ENCODE measurements at places on chromosomes 7 and 10. TPM values are rescaled to one million over a fixed set of nuclear protein-coding genes. Genes with fewer than 3 reads are reported as not detected.

Gene NRAP
- polyA plus RNA-seq, result 0.06 TPM

GRCh38 chr7:36568452-36568849 lies 155.8 kb downstream of the AOAH start:
- no peaks in the 10 kb centered on the region for H3K4me1 ChIP-seq
- H3K36me3 ChIP-seq, result no peaks in the 10 kb centered on the region
- no peak overlapping the region for H3K4me3 ChIP-seq
- DNase-seq, result no peak

GRCh38 chr10:79274279-79275104 lies 72.8 kb upstream of the PPIF start:
- peaks cover 34% of the 10 kb centered on the region for H3K36me3 ChIP-seq
- H3K27ac ChIP-seq, result peak overlapping the region; percentile 49
- no peak overlapping the region for H3K4me3 ChIP-seq
- H3K4me1 ChIP-seq, result peaks cover 12% of the 10 kb centered on the region

Gene PSD
- polyA plus RNA-seq, result 62.0 TPM

DNA sequence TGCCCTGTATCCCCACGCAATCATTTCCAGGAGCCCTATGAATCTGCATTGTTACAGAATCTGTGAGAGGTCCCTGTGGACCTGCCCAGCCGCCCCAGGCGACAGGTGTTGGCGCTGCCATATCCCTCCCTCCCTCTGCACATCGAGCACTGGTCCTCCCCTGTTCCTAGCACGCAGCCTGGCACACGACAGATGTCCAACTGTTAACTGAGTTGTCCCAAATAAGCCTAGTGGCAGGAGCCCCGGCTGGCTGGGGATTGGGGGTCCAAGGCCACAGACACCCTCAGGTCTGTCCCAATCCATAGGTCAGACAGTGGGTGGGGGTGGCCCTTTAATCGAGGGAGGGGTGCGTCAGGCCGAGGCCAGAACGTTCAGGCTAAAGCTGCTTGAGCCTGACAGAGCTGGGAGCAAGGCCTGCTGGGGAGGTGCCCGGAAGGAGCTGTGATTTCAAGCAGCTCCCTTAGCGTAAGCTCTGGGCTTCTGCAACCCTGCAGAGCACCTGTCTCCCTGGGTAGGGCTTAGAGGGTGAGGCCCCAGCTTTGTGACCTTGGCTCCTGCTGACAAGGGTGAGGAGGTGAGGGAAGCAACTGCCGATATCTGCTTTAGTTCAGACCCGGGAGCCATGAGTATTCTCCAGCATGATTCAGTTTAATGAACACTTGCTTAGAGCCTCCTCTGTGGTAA lies 40.1 kb downstream of the ADRA2A start:
- no peaks in the 10 kb centered on the region for H3K36me3 ChIP-seq
- no peak overlapping the region for H3K27ac ChIP-seq
- H3K4me3 ChIP-seq, result no peak overlapping the region
- no peaks in the 10 kb centered on the region for H3K4me1 ChIP-seq

GRCh38 chr7:99558306-99559174 lies at the start of gene ZNF655:
TSS of gene ZNF655 (plus strand) at chr7:99558642. CDS start at chr7:99560560, 1,918 bp downstream.
- H3K4me3 ChIP-seq, result peak within 1 kb of the TSS; percentile 99
- no peaks in the 10 kb centered on the region for H3K27me3 ChIP-seq
- H3K27ac ChIP-seq, result peak within 1 kb of the TSS; percentile 94
- peak; percentile 87 for DNase-seq

- no peaks in the 10 kb centered on the region for H3K4me1 ChIP-seq
- H3K27me3 ChIP-seq, result no peaks in the 10 kb centered on the region
- H3K4me3 ChIP-seq, result no peak overlapping the region
- no peak overlapping the region for H3K27ac ChIP-seq
- H3K36me3 ChIP-seq, result no peaks in the 10 kb centered on the region
- no peak for DNase-seq
Observed at GRCh38 chr10:75962395-75963061, 531.1 kb downstream of the LRMDA start.

GRCh38 chr7:17405786-17406185 lies 107.3 kb downstream of the AHR start:
- no peaks in the 10 kb centered on the region for H3K4me1 ChIP-seq
- H3K27ac ChIP-seq, result no peak overlapping the region
- no peak for DNase-seq
- no peaks in the 10 kb centered on the region for H3K36me3 ChIP-seq
- no peaks in the 10 kb centered on the region for H3K27me3 ChIP-seq

GRCh38 chr10:121436630-121437341 lies 161.5 kb downstream of the FGFR2 start:
- no peak overlapping the region for H3K4me3 ChIP-seq
- H3K27ac ChIP-seq, result no peak overlapping the region
- H3K36me3 ChIP-seq, result no peaks in the 10 kb centered on the region
- no peaks in the 10 kb centered on the region for H3K27me3 ChIP-seq
- no peak for DNase-seq

DNA sequence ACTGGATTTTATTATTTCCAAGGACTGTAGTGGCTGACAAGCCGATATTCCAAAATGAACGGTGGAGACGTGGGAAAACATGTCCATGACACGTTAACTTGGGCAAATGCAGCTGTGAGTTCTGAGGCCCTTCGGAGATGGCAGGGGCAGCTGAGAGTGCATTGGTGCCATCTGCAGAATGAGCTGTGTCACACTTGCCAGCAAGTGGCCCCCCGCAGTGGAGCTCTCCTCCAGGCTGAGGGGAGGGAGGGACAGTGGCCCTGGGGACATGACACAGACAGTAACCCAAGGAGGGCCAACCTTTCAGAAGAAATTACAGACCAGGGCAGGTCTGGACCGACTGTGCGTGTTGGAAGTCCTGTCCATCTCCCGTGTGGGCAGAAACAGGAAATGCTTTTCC lies 139.4 kb downstream of the SVIL start:
- no peaks in the 10 kb centered on the region for H3K27me3 ChIP-seq
- no peaks in the 10 kb centered on the region for H3K4me1 ChIP-seq
- peaks cover 39% of the 10 kb centered on the region for H3K36me3 ChIP-seq
- H3K4me3 ChIP-seq, result no peak overlapping the region
- DNase-seq, result no peak

Gene SPDYE5
- 2.0 TPM for polyA plus RNA-seq

GRCh38 chr10:3595736-3596135 lies 189.3 kb downstream of the KLF6 start:
- no peak for DNase-seq
- H3K27ac ChIP-seq, result no peak overlapping the region
- H3K4me3 ChIP-seq, result no peak overlapping the region

Gene LIPF
- not detected for polyA plus RNA-seq

Gene TAS2R40
- polyA plus RNA-seq, result not detected

GRCh38 chr7:72313906-72314305 lies 98.2 kb downstream of the CALN1 start:
- no peaks in the 10 kb centered on the region for H3K27me3 ChIP-seq
- H3K4me1 ChIP-seq, result no peaks in the 10 kb centered on the region
- H3K36me3 ChIP-seq, result no peaks in the 10 kb centered on the region

- DNase-seq, result peak; percentile 73
- H3K4me1 ChIP-seq, result peaks cover 5% of the 10 kb centered on the region
- H3K27ac ChIP-seq, result no peak overlapping the region
- H3K36me3 ChIP-seq, result peaks cover 20% of the 10 kb centered on the region
- peak overlapping the region; percentile 10 for H3K4me3 ChIP-seq
Observed at GRCh38 chr7:129829737-129830631, 122.8 kb downstream of the UBE2H start.

DNA sequence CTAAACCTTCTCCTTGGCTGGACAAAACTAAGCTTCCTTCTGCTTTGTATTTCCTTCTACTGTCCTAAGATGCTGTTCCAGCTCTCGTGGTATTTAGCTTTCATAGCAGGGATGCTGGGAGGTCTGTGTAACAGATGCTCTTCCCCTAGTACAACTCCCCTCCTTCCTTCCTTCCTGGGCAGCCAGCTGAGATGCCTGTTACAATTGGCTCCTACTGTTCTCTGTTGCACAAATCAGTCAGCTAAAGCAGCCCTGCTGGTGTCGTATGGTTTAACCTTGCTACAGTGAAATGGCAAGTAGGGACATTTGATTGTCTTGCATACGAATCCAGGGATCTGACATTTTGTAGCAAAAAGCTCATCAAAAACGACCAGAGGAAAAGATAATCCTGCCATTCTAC lies 143.8 kb downstream of the ARHGAP21 start:
- H3K4me3 ChIP-seq, result no peak overlapping the region
- peaks cover 3% of the 10 kb centered on the region for H3K36me3 ChIP-seq
- no peaks in the 10 kb centered on the region for H3K27me3 ChIP-seq
- DNase-seq, result no peak
- no peak overlapping the region for H3K27ac ChIP-seq
- no peaks in the 10 kb centered on the region for H3K4me1 ChIP-seq

Gene MTG1
- 67.5 TPM for polyA plus RNA-seq

Gene TWIST1
- polyA plus RNA-seq, result 0.61 TPM

Gene TAS2R5
- polyA plus RNA-seq, result 6.6 TPM

GRCh38 chr10:71025535-71025934 lies 137.2 kb upstream of the PCBD1 start:
- DNase-seq, result no peak
- H3K27ac ChIP-seq, result no peak overlapping the region
- no peaks in the 10 kb centered on the region for H3K36me3 ChIP-seq

Gene CALCR
- 0.34 TPM for polyA plus RNA-seq

DNA sequence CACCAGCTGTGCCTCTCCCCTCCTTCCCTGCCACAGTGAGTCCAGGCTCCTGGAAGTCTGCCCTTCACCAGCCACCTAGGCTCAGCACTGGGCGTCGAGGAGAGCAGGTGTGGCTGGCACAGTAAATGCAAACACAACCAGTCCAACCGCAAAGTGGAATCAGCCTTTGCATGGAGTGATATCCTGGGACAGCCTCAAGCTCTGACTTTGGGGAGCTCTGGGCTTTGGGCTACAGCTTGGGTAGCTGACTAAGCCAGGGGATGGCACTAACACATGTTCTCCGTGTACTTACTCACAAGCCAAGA lies 312.4 kb downstream of the KCNMA1 start:
- H3K36me3 ChIP-seq, result no peaks in the 10 kb centered on the region
- H3K4me3 ChIP-seq, result no peak overlapping the region
- H3K27me3 ChIP-seq, result no peaks in the 10 kb centered on the region

DNA sequence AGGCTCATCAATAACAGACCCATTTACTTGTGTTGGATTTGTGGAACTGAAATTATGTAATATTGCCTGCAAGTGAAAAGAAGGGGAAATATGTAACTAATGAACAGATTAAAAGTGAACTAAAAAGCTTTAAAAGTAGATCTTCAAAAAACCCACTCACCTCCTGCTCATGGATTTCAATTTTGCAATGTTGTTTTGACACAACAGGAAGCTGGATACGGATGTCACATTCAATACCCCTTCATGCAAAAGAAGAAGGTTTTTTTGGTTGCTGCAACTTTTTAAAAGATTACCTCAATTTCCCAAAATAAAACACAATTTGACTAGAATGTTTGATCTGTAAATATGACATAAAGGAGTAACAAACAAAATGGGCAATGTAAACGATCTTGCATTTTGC lies 3.3 kb downstream of the MKI67 start:
- peaks cover 11% of the 10 kb centered on the region for H3K4me1 ChIP-seq
- H3K27me3 ChIP-seq, result no peaks in the 10 kb centered on the region
- DNase-seq, result no peak
- H3K4me3 ChIP-seq, result no peak overlapping the region

Gene CALML3
- polyA plus RNA-seq, result 0.09 TPM

GRCh38 chr7:135160098-135160857 lies 10.2 kb downstream of the CYREN start:
- no peaks in the 10 kb centered on the region for H3K4me1 ChIP-seq
- peaks cover 20% of the 10 kb centered on the region for H3K36me3 ChIP-seq
- no peak overlapping the region for H3K27ac ChIP-seq
- no peak overlapping the region for H3K4me3 ChIP-seq
- DNase-seq, result peak; percentile 42

GRCh38 chr7:80053124-80053523 lies 81.5 kb upstream of the GNAI1 start:
- H3K4me1 ChIP-seq, result no peaks in the 10 kb centered on the region
- H3K27ac ChIP-seq, result no peak overlapping the region
- H3K27me3 ChIP-seq, result no peaks in the 10 kb centered on the region
- H3K36me3 ChIP-seq, result no peaks in the 10 kb centered on the region

Gene FOXI2
- not detected for polyA plus RNA-seq

Gene CACNB2
- polyA plus RNA-seq, result 8.2 TPM

DNA sequence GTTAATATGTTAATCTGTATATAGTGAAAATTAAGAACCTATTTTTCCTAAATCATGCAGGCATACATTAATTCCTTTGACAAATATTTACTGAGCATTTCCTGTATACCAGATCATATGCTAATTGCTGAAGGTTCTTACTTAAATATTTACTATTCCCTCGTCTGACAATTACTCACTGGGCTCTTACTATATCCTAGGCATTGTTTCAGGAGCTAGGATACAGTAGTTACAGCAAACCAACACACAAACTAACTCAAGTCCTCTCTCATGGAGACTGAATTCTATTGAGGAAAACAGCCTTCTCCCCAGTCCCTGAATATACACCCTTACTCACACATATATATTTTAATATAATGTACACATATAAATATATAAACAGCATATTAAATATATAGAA lies 786.0 kb downstream of the NRG3 start:
- no peak overlapping the region for H3K27ac ChIP-seq
- H3K27me3 ChIP-seq, result no peaks in the 10 kb centered on the region
- H3K4me1 ChIP-seq, result no peaks in the 10 kb centered on the region
- no peaks in the 10 kb centered on the region for H3K36me3 ChIP-seq
- H3K4me3 ChIP-seq, result no peak overlapping the region
